ENCODE measurements at places on chromosomes 16 and 17.

DNA sequence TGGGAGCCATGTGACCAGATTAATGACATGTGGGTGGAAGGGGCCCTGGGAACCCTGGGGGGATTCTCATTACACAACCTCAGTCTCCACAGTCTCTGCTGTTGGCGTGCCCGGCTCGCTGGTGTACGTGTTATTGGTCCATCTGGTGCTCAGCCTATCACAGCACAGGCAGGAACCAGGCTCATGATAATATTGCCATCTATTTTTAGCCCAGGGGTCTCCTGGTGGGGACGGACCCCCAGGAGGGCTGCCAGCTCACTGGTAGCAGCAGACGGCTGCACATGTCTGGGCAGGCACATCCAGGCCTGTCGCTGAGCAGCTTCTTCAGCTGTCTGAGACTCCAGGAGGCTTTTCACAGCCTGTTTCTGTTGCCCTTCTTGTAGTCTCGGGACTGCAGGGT lies 123.8 kb downstream of the RAB11FIP4 start:
- DNase-seq, result no peak

GRCh38 chr17:77163001-77163400 lies 22.2 kb downstream of the SEC14L1 start:
- no peak for DNase-seq

- DNase-seq, result no peak
Observed at GRCh38 chr16:67101311-67102082, 8.2 kb upstream of the PHAF1 start.

GRCh38 chr17:79612468-79613194 lies 1.8 kb upstream of the RBFOX3 start:
- peak; percentile 61 for DNase-seq

DNA sequence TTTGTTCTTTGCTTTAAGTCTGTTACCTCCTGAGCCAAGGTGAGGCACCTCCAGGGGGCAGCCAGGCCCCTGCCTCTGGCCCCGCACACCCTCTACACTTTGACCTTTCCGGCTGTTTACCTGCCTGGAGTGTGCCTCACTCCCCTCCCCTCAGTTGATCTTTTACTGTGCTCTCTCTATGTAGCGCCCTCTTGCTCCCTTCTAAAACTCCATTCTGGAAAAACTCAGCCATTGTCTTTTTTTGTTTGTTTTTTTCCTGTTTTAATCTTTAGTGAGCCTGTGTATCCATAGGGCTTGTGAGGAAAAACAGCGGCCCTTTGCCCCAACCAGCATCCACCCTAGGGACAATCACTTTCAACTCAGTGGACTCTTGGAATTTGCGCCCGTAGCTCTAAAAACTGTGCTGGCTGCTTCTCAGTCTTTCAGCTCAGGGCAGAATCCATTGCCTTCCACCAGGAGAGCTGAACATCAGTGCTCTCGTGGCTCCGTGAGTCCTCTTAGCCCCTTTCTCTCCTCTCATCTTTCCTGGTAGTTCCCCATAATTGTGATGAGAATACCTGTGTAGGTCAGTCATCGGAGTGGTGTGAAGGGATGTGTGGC lies 4.3 kb downstream of the AMDHD2 start:
- no peak for DNase-seq

GRCh38 chr17:55452139-55452790 lies 30.6 kb upstream of the MMD start:
- no peak for DNase-seq

GRCh38 chr16:81519301-81520150 lies 74.9 kb downstream of the CMIP start:
- DNase-seq, result no peak

- DNase-seq, result no peak
Observed at GRCh38 chr17:71899317-71899716, 221.5 kb upstream of the SOX9 start.

DNA sequence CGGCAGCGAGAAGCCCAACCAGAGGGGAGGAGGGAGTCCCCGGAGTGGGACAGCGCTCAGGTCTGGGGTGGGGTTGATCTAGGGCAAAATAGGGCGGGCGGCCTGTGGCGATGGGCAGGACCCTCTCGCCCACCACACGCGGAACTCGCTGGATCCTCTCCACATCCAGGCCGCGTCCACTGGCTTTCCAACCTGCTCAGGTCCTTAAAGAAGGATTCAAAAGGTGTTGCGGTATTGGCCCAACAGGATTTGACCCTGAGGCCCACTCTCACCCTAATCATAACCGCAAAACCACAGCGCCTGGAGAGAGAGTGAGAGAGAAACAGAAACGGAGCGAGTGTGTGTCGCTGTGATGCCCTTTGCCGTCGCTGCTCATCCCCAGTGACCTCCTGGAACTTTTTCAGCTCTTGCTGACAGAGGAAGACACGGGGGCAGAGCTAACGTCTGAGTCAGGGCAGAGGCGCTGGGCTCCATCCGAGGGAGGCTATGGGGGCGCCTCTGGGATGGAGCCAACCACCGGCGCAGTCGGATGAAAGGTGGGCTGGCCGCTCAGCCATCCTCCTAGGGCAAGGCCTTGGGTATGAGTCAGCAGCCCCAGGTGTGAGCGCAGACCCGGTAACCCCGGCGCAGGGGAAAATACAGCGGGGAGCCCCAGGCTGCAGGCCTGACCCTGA lies 16.7 kb upstream of the OR1F1 start:
- no peak for DNase-seq

- DNase-seq, result no peak
Observed at GRCh38 chr17:57557834-57558681, 187.0 kb downstream of the CCDC182 start.

- no peak for DNase-seq
Observed at GRCh38 chr17:56021681-56022190, 131.5 kb upstream of the ANKFN1 start.

- DNase-seq, result no peak
Observed at GRCh38 chr16:10242916-10243315, 60.7 kb upstream of the GRIN2A start.

DNA sequence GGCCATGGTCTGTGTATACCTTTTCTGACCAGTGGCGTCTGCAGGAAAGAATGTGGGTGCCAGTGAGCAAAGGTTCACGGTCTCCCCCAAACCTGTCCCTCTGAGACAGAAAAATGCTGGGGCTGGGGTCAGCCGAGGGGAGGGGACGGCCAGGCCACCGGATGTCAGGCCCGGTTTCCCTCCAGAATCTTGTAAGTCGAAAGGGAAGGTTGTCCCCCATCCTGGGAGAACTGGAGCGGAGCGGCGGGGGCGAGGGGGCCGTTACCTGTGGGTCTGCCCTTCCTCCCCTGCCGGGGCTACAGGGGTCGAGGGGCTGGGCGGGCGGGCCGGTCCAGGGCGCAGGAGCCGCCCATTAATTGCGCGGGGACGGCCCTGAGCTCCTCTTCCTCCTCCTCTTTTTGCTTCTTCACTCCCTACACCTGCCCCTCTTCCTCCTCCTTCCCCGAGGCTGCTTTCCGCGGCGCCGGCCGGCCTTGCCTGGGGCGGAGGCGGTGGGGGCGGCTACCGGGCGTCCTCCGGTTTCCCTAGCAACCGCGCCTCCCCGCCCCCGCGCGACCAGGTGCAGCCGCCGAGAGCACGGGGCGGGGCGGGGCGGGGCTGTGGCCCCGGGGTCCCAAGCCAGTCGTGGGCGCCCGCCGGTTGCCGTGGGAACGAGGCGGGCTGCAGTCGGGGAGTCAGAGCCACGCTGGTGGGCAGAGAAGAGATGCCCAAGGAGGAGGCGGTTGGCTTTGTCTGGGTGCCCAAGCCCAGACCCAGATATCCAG lies at the start of gene MARCHF10:
Gene MARCHF10, minus strand, starts transcription at position 503 of the 764 bp plus-strand sequence. CDS start 6,579 bp downstream, outside the sequence.
- no peak for DNase-seq

- no peak for DNase-seq
Observed at GRCh38 chr16:26263406-26263805, 571.6 kb downstream of the HS3ST4 start.

GRCh38 chr17:35568561-35568960 lies 7.9 kb upstream of the SLFN14 start:
- DNase-seq, result no peak

- DNase-seq, result no peak
Observed at GRCh38 chr16:21206550-21206949, 4.8 kb downstream of the ZP2 start.

Measured in NT2/D1 (cell line).